ENCODE measurements at places on chromosomes 5 and 9.

GRCh38 chr9:89015336-89015735 is 24.1 kb downstream of the S1PR3 start:
- no peak for DNase-seq

GRCh38 chr9:38112049-38112448 is 43.0 kb upstream of the SHB start:
- no peak for DNase-seq

DNA sequence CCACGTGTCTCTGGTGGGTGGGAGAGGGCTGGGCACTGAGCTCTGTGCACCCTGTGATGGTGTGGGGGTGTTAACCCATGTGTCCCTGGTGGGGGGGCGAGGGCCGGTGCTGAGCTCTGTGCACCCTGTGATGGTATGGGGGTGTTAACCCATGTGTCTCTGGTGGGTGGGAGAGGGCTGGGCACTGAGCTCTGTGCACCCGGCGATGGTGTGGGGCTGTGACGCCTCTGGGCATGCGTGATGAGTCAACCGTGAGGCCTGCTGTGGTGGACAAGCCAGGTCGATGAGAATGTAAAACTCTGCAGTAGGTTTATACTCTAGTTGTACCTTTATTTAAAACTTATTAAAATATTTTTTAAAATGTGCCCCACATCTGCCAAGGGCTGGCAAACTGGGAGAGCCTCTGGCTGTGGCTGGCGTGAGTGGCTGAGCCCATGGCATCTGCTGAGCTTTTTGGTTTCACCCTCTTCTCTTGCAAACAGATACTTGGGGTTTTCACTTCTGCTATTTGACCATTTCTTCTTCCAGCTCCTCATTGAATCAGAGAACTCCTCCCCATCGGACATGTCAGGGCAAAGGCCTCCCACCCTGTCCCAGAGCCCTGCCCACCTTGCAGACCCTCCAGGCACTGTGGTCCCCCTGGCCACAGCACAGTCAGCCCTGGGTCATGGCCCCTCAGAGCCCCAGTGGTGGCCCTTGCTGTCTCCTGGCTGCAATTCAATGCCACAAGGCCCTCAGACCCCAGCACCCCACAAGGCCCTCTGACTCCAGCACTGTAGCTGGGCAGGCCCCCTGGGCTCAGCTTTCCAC is 18.5 kb upstream of the EXOC3 start:
- no peak for DNase-seq

DNA sequence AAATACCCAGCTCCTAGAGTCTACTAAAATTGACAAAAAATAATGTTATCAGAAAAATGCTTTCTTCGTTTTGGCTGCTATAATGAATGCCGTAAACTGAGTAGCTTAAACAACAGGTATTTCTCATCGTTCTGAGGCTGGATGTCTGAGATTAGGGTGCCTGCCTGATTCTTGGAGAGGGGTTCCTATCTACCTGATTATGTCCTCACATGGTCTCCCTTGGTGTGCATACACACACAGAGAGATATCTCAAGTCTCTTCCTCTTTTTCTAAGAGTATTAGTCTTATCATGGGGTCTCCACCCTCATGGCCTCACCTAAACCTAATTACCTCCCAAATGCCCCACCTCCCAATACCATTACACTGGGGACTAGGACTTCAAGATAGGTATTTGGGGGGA is 40.6 kb upstream of the CSNK1G3 start:
- DNase-seq: no peak

- no peak for DNase-seq
Measured at GRCh38 chr5:38456657-38457399, 99.6 kb downstream of the LIFR start.

- no peak for DNase-seq
Measured at GRCh38 chr9:116913536-116913935, 226.4 kb downstream of the TRIM32 start.

GRCh38 chr9:98097836-98098235 is 21.2 kb downstream of the TRIM14 start:
- no peak for DNase-seq
